ENCODE measurements at places on chromosomes 12 and 14. TPM values are rescaled to one million over a fixed set of nuclear protein-coding genes. Genes with fewer than 3 reads are reported as not detected.
A peak's percentile ranks its signal among the peaks of the same experiment; 100 is the strongest.

The DLGAP5 gene
- 0.54 TPM for total RNA-seq

The NTN4 gene
- total RNA-seq, result 0.47 TPM

The PTHLH gene
- total RNA-seq, result not detected

The CNTN1 gene
- not detected for total RNA-seq

The HOXC11 gene
- not detected for total RNA-seq

The AICDA gene
- not detected for total RNA-seq

The PIK3C2G gene
- not detected for total RNA-seq

The GDF3 gene
- not detected for total RNA-seq

The C14orf180 gene
- not detected for total RNA-seq

DNA sequence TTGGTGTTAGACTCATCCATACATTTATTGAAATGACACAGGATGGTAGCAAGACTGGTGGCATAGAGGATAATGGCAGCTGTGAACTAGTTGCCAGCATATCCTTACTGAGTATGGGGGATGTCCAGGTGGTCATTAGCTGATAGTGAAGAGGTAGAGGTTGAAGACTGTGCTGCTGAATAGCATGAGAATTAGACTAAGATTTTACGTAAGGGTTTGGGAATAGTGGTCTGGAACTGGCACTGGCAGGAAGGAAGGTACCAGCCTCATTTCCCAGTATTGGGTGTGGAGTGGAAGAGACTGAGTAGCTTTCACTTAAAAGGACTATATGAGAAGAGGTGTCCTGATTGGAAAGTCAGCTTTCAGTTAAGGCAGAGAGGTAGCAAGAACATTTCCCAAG lies 6.5 kb downstream of the ERC1 start:
- no peak for DNase-seq

DNA sequence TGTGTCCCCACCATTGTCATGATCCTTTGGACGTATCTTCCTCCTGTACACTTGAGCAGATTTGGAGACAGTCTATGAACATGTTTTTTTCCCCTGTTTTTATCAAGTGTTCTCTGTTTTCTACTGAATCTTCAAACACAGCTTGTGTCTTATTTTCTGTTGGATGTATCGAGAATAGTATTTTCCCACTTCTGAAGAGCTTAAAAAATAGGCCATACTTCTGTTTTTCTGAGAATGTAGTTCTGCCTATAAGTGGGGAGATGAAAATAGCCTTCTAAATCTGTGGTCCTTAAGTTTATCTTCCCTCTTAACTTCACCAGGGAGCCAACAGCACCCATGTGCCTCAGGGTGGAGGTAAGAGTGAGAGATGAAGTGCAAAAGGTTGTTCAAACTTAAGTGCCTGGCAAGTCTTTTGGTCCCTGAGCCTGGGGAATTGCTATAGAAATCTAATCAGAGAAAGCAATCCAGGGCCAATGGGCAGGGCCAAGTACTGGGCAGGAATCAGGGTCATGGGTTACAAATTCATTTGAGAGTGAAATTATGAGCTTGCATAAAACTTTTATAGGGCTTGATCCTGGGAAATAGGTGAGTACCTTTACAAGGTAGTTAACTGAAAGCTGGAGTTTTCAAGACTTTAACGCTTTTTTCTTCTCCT lies 58.9 kb downstream of the ARF6 start:
- DNase-seq, result no peak

DNA sequence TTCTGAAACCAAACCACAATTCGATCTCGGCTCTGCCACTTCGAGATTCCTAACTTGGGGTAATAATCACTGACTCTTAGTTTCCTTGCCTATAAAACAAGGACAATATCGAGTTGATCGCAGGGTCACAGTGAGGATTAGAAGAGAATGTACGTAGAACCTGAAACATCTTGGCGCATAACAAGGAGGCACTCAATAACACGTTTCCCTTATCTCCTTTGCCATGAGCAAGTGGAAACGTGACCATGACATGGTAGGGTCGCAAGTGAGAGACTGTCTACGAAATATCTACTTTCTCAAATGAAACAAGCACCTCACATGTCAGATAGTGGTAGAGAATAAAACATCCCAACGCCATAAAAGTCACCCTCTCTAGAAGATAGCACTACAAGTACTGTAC lies 2.3 kb downstream of the DICER1 start:
- DNase-seq, result peak; percentile 5

DNA sequence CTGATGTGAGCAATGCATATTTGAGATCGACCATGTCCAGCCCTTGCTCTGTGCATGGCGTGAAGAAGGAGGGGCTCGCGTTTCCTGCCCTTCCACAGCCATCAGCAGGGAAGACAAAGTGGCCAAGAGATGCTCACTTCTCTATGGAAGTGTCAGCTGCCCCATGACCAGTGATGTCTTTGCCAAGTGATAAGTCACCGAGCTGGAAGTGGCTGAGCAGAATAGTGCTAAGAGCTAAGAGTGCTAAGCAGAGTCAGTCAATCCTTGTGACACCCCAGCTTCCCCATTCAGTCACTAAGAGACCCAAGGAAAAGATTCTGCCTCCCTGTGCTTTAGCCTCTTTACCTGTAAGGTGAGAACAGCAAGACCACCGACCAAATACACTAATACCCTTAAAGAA lies 50.5 kb upstream of the CEP83 start:
- no peak for DNase-seq

GRCh38 chr12:46546634-46547273 lies 174.2 kb upstream of the SLC38A2 start:
- no peak for DNase-seq

GRCh38 chr12:128606051-128606450 lies 217.7 kb downstream of the SLC15A4 start:
- no peak for DNase-seq

DNA sequence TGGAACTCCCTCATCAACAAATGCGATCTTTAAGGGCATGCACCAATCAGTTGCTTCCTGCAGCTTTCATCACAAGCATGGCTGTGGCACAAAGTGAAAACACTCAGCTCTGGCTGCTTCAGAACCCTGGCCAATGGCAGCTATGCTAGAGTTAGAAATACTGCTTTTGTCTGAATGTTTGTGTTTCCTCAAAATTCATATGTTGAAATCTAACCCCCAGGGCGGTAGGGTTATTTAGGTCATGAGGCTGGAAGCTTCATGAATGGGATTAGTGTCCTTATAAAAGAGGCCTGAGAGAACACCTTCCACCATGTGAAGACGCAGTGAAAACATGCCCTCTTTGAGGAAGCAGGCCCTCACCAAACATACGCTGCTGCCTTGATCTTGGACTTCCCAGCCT lies 453.9 kb downstream of the SNAPC1 start:
- DNase-seq, result no peak

DNA sequence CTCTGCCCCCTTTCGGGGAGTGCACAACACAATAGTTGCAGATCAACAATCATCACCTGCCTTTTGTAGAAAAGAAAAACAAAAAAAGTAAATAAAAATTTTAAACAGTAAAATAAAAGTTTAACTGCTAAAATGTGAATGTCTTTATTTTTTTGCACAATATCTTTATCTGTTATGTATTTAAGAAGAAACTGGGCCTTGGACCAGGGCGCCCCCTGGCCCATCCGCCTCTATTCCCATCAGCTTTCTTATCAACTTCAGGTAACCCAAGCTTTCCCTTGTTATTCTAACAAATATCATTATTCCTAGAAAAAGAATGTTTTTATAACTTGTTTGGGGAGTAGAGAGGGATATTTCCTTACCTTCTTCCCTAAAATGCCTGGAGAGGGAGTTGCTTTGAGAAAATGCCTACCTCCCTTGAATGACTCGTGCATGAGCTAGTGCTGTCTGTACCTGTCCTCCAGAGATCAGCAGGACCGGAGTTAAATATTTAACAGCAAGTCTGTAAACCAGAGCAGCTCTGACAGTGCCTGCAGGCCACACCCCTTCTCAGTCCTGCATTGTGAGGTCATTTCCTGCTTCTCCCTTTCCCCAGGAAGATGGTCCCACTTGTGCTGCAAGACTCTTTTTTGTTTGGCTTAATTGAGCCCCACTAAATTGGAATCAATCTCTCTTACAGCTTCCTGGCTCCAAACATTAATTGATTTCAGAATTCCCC lies 192.8 kb upstream of the RGS6 start:
- DNase-seq, result no peak
